ENCODE measurements at places on chromosomes 4 and X. TPM values are rescaled to one million over a fixed set of nuclear protein-coding genes. Genes with fewer than 3 reads are reported as not detected.

The CDKL2 gene
- polyA plus RNA-seq, result 0.58 TPM

The FAM47E gene
- not detected for polyA plus RNA-seq

The HHIP gene
- polyA plus RNA-seq, result not detected

The SMIM43 gene
- not detected for polyA plus RNA-seq

The DSPP gene
- not detected for polyA plus RNA-seq

The GLUD2 gene
- polyA plus RNA-seq, result 0.32 TPM

The WNK3 gene
- 0.26 TPM for polyA plus RNA-seq

Measured in naive thymus-derived CD8-positive, alpha-beta T cell (primary cell).